ENCODE measurements at places on chromosomes 16 and 17.

DNA sequence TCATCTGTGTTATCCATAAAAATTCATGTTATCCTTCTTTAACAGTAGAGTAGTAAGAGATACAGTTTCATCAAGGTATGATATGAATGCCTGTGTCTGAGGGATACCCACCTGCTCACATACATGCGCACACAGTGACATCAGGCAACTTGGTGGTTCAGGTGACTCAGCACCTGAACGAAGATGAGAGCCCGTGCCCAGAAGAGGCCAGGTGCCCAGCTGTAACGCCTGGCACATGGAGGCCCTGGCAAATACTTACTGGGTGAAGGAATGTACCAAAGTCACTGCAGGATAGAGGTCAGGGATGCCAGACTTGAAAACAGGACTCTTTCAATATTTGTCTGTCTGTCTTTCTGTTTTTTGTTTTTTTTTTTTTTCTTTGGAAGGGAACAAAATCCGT is 72.6 kb upstream of the LGALS9 start:
- no peak for DNase-seq

GRCh38 chr17:19787733-19788357 is 39.7 kb upstream of the ALDH3A1 start:
- DNase-seq = no peak

DNA sequence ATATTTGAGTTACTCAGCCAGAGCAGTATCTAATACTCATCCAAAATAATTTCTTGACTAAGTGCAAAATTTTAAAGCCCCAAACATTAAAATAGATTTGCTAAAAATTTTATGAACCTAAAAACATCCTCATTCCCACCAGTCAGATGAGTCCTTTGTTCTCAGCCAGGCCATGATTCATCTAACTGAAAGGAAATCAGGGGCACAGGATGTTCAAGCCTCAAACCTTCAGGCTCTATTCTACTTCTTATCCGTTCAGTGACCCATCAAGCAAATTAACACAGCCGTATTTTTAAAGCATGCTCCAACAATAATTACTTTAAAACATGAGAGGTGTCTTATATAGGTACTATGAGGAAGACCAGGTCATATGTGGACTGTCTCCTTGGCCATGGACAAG is 176.5 kb upstream of the MON1B start:
- DNase-seq = no peak

DNA sequence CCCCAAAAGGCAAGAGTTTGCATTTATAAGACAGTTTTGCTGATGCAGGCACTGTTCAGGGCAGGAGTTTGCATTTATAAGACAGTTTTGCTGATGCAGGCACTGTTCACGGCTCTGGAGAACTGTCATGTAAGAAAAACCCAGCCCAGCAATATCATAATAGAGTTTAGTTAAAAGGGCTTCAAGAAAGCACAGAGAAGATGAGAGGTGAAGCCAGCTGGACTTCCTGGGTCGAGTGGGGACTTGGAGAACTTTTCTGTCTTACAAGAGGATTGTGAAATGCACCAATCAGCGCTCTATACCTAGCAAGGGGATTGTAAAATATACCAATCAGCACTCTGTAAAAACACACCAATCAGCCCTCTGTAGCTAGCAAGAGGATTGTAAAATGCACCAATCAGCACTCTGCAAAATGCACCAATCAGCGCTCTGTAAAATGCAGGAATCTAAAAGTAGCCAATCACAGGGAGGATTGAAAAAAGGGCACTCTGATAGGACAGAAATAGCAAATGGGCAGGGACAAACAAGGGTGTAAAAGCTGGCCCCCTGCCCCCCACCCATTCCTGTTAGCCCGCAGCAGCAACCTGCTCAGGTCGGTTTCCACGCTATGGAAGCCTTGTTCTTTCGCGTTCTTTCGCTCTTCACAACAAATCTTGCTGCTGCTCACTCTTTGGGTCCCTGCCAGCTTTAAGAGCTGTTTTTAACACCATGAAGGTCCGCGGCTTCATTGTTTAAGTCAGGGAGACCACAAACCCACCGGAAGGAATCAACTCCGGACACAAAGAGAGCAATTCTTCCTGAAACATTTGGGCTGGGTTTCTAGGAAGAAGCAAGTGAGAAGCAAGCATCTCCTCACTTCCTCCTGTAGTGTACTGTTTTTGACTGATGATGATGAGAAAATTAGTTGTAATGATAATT is 1.8 kb upstream of the CBX1 start:
- DNase-seq = no peak

GRCh38 chr17:62680541-62681052 is 53.1 kb downstream of the MRC2 start:
- no peak for DNase-seq

GRCh38 chr17:44308320-44308818 is at the start of gene RUNDC3A:
Gene RUNDC3A (plus strand): TSS chr17:44308601. CDS start chr17:44308833, 232 bp downstream.
- DNase-seq = peak; percentile 83

GRCh38 chr16:10368969-10369551 is 16.8 kb upstream of the ATF7IP2 start:
- no peak for DNase-seq

GRCh38 chr16:62863139-62863538 is 826.9 kb upstream of the CDH8 start:
- no peak for DNase-seq

- no peak for DNase-seq
These were observed 172.0 kb upstream of the CIBAR2 start for GRCh38 chr16:85284141-85284817.

GRCh38 chr16:6967796-6968320 is 364.8 kb upstream of the RBFOX1 start:
- DNase-seq = no peak

GRCh38 chr17:81553616-81554181 is 1.5 kb upstream of the FAAP100 start:
- no peak for DNase-seq

- no peak for DNase-seq
These were observed 92.2 kb downstream of the CMC2 start for GRCh38 chr16:80914379-80915078.

- no peak for DNase-seq
These were observed 22.2 kb downstream of the MARVELD3 start for GRCh38 chr16:71648162-71648561.

- no peak for DNase-seq
These were observed 27.1 kb downstream of the HNF1B start for GRCh38 chr17:37717627-37718323.

GRCh38 chr17:41442739-41443138 is 2.0 kb upstream of the KRT38 start:
- no peak for DNase-seq

GRCh38 chr17:2102931-2103809 is 48.3 kb downstream of the HIC1 start:
- DNase-seq = no peak

DNA sequence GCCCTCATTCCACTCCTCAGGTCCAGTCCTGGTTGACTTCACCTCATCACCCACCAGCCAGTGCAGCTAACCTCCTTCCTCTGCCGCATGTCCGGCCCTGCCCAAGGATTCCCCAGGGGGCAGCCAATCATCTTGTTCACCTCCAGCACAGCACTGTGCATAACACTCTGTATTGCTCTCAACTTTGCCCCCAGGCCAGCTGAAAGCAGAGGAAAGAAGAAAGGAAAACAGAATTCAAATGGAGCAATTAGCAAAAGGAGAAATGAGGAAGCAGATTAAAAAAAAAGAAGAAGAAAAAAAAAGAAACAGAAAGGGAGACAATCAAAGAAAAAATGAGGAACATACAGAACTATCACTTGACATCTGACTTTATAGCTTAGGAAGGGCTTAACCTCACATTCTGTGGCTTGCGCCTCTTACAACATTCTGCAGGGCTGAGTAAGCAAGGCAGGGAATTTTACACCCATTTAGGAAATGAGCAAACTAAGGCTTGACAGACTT is 26.1 kb downstream of the GAS7 start:
- no peak for DNase-seq

- no peak for DNase-seq
These were observed 52.8 kb downstream of the TOX3 start for GRCh38 chr16:52494145-52494544.

DNA sequence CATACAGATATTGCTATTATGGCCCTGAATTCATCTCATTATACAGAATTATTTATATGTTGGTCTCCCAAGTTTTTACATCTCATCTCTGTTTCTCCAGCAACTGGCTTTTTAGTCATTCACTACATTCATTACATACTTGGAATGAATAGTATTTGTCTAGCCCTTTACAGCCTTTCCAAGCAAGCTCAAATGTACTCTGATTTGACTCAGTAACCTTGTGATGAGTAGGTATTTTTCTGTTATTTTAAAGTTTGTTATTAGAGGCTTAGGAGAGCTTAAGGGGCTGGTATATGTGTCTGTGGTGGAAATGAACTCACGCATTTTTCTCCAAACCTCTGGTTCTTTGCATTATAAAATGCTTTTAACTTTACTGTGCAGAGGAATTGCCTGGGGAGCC is 224.7 kb downstream of the SNX29 start:
- DNase-seq = no peak

DNA sequence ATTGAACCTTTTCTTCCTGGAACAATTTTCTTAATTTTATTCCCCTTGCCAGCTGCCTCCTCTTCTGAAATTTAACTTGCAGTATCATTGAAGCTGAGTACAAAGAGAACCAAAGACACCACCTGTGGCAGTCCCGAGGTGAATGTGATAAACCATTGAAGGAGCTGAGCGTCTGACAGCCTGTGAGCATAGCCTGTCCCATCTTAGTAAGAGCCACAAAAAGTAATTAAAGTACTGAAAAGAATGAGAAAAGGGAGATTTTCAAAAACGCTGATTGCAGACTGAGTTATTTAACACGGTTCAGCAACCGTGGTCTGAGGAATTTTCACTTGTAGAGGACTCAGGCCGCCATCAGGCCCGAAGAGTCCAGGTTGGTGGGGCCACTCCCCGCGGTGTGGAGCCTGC is 27.2 kb upstream of the ST6GALNAC1 start:
- no peak for DNase-seq

DNA sequence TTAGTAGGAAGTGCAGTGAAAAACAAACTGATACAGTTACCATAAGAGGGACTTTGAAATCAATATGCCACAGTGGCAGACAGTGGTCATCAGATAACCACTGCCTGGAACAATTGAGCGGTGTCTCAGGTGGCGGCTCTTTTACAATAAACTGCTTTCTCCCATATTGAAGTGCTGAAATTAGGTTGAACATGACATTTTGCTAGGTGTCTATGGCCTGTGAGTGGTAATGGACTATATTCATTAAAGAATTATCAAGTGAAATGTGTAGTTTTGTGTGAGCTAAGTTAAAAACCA is 214.7 kb downstream of the RPTOR start:
- DNase-seq = no peak

DNA sequence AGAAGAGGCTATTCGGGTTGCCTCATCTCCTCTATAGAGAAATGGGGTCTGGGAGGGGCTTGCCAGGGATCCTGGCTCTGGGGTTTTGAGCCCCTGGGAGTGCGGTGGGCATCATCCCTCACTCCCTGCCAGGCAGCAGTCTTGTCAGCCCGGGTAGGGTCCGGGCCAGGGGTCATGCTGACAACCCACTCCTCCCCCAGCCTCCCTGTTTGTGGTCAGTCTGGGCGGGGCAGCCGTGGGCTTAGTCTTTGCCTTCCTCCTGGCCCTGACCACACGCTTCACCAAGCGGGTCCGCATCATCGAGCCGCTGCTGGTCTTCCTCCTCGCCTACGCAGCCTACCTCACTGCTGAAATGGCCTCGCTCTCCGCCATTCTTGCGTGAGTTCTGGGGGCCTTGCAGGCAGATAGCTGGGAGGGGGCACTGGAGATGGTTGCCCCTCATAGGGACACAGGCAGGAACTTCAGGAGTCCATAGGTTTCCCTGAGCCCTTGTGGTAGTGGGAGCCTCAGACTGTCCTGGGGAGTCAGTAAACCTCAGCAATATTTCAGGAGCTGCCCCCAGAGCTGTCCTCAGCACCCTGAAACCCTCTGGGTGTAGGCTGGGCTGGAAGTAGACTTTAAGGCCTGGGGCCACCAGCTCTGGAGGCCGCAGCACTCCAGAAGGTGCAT is 6.9 kb downstream of the SLC9A5 start:
- DNase-seq = no peak

DNA sequence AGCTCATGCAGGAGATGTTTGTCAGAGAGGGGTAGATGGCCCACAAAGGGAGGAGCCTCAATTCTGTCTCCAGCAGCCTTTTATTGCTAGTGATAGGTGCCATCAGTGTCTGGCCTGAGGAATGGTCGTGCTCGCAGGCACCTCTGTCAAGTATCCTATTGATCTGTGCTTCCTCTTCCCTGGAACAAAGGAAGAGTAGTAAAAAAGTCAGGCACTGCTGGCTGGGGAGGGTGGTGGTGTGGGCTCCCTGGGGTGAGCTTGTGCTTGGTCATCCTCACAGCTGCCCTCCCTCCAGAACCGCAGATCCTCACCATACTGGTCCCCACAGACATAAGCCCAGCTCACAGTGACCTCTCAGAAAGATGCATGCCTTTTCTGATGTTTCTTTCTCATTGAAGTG is 15.0 kb upstream of the SALL1 start:
- no peak for DNase-seq

DNA sequence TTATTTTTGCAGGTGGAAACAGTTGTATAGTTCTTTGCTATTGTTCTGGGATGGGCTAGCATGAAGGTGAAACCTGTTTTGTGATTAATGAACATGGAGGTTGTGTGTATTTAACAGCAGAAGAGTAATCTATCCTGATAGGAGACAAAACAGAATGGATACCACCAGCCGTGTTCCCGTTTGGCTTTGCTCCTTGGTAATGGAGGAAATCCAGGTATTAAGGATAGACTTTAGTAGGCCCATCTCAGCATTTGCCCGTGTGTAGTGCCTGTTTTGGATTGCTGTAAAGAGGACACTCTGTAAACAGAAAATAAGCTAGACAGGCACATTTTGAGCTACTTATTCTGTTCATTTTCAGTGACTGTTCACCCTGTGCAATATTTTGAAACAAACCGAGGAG is 215.1 kb downstream of the RBFOX1 start:
- DNase-seq = no peak

DNA sequence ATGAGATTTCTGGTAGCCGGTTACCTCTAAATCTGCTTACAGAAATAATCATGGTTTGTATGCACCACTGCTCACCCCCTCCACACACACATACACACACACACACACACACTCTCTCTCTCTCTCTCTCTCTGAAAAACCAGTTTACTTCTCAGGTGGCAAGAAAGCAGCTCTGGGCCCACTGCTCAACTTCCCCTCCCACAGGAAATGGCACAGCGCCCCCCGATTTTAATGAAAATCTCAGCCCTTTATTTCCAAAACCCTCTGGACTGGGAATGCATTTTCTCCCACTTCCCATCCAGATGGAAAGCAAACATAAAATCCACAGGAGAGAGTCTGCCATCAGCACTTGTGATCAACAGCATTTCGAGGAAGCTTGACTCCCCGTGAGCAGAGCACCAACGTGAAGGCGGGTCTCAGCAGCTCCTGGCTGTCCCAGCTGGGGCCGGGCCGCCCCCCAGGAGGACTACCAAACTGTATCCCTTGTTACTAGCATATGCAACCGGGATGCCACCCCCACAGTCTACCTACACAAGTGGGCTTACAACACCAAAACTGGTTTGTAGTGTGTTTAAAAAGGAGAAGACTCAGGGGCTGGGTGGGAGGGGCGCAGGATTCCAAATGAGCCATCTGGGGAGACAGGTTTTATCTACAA is 121.1 kb downstream of the SLC39A11 start:
- DNase-seq = no peak
